IPS-NIHi11 (cell line): ENCODE measurements at places on chromosomes 1 and 21.

GRCh38 chr1:46418976-46419375 lies 24.9 kb downstream of the FAAH start:
- no peak for DNase-seq

DNA sequence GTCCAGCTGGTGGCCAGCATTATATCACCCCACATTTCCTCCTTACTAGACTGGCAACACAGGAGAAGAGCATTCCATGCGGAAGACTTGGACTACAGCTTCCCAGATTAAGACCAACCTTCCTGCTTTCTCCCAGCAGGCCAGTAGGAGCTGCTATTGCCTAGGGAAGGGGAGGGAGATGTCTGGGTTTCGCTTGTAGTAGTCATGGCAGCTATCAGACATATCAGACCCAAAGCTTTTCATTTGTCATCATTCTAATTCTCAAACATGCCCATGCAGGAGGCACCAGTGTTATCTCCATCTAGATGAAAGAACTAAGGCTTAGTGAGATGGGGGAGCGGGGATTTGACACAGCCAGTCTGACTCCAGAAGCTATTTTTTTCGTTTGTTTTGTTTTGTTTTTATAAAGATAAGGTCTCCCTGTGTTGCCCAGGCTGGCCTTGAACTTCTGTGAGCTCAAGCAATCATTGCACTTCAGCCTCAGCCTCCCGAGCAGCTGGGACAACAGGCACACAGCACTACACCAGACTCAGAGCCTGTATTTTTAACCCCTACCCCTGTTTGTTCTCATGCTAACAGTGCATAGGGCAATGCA lies 4.5 kb downstream of the PLA2G2A start:
- DNase-seq = peak; percentile 79

- DNase-seq = peak; percentile 84
Measured at GRCh38 chr1:111739925-111740765, 950 bp upstream of the INKA2 start.

- DNase-seq = no peak
Measured at GRCh38 chr21:46482225-46482845, 23.6 kb downstream of the DIP2A start.

GRCh38 chr1:170077926-170078325 lies 3.4 kb upstream of the KIFAP3 start:
- DNase-seq = no peak

DNA sequence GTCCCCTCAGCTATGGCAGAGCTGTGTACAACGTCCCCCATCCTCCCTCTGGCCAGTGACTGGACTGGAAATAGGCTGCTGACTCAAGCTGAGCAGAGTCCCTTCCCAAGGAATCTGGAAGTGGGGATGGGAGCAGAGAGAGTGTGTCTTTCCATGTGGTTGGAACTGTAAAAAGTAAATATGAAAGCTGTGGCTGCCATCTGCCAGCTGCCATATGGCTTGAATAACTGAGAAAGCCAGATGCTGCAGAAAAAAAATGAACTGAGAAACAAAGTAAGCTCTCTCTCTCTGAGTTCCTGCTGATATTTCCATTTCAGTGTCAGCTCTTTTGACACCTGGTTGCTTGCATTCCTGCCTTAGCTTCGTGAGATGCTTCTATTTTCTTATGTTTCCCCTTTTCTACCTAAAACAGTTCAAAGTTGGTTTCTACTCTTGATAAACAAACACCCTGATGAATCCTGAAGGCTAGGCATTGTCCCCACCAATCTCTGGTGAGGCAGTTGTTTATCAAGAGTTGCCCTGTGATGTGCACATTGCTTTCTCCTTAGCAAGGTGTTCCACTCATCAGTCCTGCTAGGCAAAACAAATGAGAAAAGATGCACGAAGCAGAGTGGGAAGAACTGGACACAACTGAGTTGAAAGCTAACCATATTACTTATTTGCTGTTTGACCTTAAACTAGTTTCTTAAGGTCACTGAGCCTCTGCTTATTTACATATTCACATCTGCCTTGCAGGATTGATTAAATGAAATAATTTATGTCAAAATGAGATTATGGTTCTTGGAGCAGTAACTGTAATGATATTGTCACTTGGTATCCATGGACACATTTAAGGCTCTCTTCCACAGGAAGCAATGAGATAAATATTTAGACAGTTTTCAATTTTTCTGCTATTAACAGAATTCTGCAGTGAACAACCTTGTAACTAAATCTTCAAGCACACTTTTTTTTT lies 16.6 kb upstream of the DR1 start:
- no peak for DNase-seq

DNA sequence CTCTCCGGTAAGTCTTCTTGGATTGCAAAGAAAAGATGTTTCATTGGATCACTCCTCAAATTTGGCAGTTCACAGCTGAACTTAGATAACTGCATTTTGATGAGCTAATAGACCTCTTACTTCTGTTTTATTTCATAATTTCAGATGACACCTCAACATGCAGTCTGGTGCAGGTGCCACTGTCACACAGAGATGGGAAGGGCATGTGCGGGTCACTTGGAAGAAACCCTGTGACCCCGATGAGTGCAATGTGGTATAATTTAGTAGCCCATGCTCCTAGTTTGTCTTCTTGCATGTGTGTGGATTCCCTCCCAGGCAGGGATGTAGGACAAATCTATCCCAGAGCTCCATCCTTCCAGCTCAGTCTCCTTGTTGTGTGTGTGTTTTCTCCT lies 481 bp upstream of the SLAMF1 start:
- DNase-seq = no peak

DNA sequence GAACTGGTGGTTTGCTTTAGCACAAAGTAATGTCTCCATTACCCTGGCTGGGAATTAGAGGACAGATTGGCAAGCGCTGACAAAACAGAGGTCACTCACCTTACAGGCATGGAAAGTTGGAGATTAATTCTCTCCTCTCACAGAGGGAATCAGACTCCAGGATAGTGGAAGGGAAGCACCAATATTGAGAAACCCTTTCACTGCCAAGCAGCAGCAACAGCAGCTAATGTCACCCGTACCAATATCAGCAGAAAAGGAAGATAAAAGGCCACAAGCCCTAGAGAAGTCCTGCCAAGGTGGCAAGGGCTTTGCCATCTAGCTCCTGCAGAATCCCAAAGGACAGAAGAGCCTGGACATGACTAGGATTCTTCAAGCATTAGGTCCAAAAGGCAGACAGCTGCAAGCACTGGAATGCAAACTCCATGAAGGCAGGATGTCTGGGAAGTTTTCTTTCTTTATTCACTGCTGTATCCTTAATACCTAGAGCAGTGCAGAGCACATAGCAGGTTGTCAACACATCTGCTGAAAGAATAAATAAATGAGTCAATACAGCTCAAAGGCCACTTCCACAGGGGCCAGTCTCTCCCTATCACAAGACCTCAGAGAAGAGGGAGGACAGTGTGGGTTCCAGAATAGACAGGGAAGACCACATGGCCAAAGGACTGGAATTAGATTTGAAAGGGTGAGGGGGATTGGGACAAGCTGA lies 57.2 kb downstream of the ERI3 start:
- no peak for DNase-seq

GRCh38 chr1:212256369-212256768 lies 28.8 kb upstream of the PPP2R5A start:
- DNase-seq = no peak

DNA sequence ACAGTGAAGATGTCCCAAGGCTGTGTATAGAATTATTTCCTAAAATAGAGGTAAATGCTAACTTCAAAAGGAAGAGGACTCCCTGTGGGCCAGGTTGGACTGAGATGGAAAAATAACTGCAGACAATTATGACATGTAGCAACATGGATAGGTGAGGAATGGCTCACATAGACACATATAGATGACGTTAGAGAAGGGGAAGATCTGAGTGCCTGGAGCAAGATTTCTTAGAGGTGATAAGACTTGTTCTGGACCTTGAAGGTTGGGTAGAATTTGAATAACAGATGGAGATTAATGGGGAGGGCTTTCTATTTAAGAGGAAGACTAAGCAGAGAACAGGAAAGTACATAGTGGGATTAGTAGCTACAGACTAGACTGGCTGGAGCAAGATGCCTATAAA lies 76.9 kb downstream of the C1orf21 start:
- DNase-seq = no peak

GRCh38 chr21:44650265-44650972 lies 4.0 kb downstream of the KRTAP12-4 start:
- no peak for DNase-seq

DNA sequence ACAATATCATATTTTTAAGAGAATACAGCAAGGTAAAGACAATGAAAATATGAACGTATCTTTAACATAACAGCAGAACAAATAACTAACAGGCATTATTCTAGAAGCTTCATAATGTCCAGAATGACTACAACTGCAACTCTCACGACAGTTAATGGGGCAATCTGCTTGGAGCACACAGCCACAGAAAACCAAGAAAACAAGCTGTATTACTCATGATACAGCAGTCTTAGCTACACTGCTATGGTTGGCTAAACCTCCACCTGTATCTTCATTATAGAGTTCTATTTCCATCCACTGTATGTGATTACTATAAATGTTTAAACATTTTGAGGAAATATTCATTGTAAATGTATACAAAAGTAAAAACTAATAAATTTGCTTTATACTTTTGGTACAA lies 139.9 kb downstream of the DPYD start:
- no peak for DNase-seq

GRCh38 chr1:40797668-40798010 lies 14.1 kb downstream of the KCNQ4 start:
- no peak for DNase-seq

DNA sequence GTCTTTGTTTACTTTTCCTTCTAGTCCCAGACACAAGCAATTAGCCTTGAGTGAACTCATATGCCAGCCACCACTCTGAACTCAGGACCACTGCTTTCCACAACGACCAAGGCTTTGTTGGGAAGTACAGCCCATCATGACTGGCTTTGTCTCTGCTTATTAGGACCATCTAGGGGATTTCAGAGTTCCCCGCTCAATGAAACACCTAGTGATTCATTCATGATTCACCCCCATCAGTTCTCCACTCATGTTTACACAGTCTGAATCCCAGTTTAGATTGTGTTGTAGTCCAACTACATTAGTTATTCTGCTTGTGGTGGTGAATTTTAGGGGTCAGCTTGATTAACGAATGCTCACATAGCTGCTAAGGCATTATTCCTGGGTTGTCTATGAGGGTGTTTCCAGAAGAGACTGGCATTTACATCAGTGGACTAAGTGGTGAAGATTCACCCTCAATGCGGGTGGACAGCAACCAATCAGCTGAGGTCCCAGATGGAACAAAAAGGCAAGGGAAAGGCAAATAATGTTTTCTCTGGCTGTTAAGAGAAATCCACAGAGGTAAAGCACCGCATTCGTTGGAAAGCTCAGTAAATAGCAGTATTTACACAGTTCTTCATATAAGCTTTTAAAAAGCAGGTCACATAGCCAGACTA lies 122.7 kb downstream of the RGS21 start:
- no peak for DNase-seq

GRCh38 chr1:221869779-221870178 lies 127.9 kb upstream of the DUSP10 start:
- DNase-seq = no peak

- peak; percentile 64 for DNase-seq
Measured at GRCh38 chr1:64246294-64246917, 43.0 kb downstream of the UBE2U start.

GRCh38 chr1:28552758-28553663 lies at the start of gene TRNAU1AP:
TSS of gene TRNAU1AP (plus strand) at chr1:28553085. CDS start at chr1:28553111, 26 bp downstream.
- DNase-seq = peak; percentile 99

DNA sequence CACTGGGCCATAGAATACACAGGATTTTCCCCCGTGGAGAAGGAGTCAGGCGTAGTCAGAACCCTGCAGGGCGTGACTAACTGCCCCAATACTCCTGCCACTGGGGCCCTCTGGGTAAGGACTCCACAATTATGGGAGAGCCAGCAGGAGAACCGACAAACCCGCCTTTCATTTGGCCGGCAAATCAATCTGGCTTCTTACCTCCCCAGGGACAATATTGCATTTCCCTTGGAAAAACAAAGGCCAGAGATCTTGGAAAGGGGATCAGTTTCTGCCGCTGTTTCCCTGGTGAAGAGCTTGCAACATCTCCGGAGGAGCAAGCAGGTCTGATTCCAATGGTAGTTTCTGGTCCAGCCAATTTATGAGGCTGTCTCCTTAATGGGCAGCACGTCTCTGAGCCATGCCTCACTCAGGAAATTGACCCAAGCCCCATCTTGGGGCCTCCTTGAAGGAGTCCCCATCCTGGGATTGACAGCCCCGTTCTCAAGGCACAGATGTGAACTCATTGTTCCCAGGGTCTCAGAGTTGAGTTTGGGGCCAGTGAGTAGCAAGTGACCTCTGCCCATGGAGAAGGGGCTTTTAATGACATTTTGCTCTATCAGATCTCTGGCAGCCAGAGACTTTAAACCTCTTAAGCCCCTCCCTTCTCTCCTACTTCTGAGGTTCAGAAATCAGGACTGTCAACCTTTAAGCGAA lies 4.3 kb downstream of the TRABD2B start:
- DNase-seq = no peak

- peak; percentile 41 for DNase-seq
Measured at GRCh38 chr1:220818421-220819173, 31.9 kb downstream of the MTARC1 start.

- peak; percentile 74 for DNase-seq
Measured at GRCh38 chr1:43994794-43995790, 3.7 kb downstream of the CCDC24 start.

GRCh38 chr1:162822391-162823200 lies 32.1 kb downstream of the HSD17B7 start:
- peak; percentile 63 for DNase-seq

GRCh38 chr1:5329068-5329739 lies 663.0 kb downstream of the NPHP4 start:
- no peak for DNase-seq

GRCh38 chr1:83850834-83851233 lies 148.1 kb downstream of the TTLL7 start:
- no peak for DNase-seq

GRCh38 chr1:224267925-224268324 lies 62.0 kb downstream of the NVL start:
- no peak for DNase-seq

DNA sequence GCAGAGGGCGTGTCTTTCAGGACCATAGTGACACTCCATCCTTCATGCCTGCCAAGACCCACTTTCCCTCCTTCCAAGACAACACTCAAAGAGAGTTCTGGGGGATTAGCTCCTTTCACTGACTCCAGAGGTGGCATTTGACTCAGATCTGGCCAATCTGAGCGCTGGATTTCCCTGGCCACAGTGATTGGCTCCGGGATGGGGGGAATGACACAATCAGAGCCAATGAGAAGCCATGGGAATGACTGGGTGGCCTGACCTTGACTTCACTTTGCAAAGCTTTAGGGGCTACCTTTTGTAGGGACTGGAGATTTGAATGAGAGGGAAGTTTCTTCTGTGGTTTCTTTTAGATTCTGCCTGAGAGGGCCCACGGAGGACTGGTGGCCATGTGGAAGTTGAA lies 26.9 kb upstream of the WNT4 start:
- peak; percentile 55 for DNase-seq

DNA sequence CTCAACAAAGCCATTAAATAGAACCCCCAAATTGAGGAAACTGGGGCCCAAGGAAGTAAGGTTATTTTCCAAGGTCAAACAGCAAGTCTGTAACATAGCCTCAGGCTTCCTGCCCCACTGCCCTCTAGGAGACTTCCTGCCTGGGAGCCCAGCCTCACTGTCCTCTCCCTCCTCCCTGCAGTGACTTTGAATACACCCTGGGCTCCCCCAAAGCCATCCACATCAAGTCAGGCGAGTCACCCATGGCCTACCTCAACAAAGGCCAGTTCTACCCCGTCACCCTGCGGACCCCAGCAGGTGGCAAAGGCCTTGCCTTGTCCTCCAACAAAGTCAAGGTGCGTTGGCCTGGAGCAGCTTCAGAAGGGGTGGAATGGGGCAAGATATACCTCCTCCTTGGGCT lies 18.3 kb downstream of the GRHL3 start:
- DNase-seq = no peak
